ENCODE measurements at places on chromosomes 6 and 20. TPM values are rescaled to one million over a fixed set of nuclear protein-coding genes. Genes with fewer than 3 reads are reported as not detected.

The SLC17A9 gene
- total RNA-seq: 2.3 TPM

The LRRN4 gene
- total RNA-seq: not detected

DNA sequence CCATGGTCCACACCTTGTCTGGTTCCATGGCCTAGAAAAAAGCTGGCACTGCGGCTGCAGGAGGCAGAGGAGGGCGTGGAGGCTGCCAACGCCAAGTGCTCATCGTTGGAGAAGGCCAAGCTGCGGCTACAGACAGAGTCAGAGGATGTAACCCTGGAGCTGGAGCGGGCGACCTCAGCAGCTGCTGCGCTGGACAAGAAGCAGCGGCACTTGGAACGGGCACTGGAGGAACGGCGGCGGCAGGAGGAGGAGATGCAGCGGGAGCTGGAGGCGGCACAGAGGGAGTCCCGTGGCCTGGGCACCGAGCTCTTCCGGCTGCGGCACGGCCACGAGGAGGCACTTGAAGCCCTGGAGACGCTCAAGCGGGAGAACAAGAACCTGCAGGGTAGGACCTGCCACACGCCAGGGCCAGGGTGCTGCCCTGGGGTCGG is 43.4 kb downstream of the MYH7B start:
- no peak for DNase-seq

GRCh38 chr6:142457638-142458406 is 156.0 kb downstream of the ADGRG6 start:
- DNase-seq: no peak

The LY6G6F gene
- 0.82 TPM for total RNA-seq

GRCh38 chr6:121849477-121849876 is 414.0 kb downstream of the GJA1 start:
- peak; percentile 77 for DNase-seq

The DLGAP4 gene
- 20.6 TPM for total RNA-seq

The MC3R gene
- total RNA-seq: not detected

- DNase-seq: no peak
Observed at GRCh38 chr6:150001295-150002008, 23.9 kb downstream of the RAET1L start.

GRCh38 chr6:16885411-16886160 is 124.3 kb upstream of the ATXN1 start:
- no peak for DNase-seq

- no peak for DNase-seq
Observed at GRCh38 chr6:52307900-52308372, 23.4 kb upstream of the MCM3 start.

The NEURL2 gene
- total RNA-seq: 16.0 TPM

DNA sequence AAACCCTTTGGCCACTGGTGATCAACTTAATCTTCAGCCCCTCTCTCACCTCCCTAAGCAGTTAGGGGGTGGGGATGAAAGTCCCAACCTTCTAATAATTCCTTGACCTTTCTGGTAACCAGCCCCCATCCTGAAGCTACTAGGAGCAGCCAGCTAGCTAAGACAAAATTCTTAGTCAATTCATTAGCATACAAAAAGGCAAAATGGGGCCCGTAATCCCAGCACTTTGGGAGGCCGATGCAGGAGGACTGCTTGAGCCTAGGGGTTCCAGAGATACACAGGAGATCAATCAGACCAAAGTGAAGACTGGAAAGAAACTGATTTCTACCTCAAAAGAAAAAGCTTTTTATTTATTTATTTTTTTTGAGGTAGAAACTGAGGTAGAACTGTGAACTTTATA is 1.8 kb downstream of the ASCC3 start:
- DNase-seq: no peak

- peak; percentile 97 for DNase-seq
Observed at GRCh38 chr20:60011512-60012507, 53.6 kb downstream of the CDH26 start.

DNA sequence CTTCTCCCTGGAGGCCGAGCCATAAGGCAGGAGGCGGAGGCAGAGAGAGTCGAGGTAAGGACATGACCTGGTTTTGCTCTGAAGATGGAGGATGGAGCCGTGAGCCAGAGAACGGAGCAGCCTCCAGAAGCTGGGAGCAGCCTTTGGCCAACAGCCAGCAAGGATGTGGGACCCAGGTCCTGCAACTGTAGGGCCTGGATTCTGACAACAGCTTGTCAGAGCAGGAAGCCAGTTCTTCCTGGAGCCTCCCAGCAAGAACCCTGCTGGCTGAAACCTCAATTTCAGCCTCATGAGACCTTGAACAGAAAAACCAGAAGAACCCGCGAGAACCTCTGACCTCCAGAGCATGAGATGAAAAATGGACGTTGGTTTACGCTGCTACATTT is 13.4 kb upstream of the MRGBP start:
- DNase-seq: peak; percentile 75

DNA sequence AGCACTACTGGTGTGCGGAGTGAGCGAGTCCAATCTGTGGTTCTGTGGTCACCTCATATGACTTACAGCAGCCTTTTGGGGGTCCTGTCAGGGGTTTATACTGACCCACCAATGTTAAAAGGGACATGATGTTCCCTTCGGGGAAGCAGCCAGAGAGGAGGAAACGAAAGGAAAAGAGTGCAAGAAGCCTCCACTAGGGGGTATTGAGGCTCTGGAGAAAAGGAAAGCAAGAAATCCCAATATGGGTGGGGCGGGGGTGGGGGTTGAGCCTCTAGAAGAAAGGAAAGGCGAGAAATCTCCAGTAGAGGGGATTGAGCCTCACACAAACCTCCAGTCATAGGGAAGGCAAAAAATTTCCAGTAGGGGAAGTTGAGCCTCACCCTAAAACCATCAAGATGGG is 249.3 kb upstream of the ECI2 start:
- DNase-seq: no peak

- no peak for DNase-seq
Observed at GRCh38 chr20:45218124-45218523, 3.0 kb upstream of the SEMG2 start.

The MUC22 gene
- 0.21 TPM for total RNA-seq

- no peak for DNase-seq
Observed at GRCh38 chr6:108635505-108636226, 74.9 kb downstream of the FOXO3 start.

DNA sequence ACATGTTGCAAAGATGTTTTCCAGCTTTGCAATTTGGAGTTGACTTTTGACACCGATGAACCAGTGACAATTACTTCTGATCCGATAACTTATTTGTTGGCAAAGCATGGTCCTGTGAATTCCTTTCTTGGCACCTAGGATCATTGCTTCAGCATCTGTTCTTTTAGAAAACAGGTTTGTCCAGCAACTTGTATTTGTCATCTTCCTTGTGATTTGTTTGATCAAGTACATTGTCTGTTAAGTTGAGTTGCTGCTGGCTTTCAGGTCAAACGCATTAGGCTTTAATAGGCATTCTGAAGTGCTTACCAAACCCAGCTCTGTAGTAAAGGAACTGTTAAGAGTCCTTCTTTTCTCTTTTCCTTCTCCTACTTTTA is 192.4 kb upstream of the ZNF217 start:
- no peak for DNase-seq

- DNase-seq: peak; percentile 19
Observed at GRCh38 chr20:8798505-8798904, 270.4 kb upstream of the PLCB4 start.

- DNase-seq: no peak
Observed at GRCh38 chr6:125273965-125274364, 27.8 kb downstream of the HDDC2 start.

DNA sequence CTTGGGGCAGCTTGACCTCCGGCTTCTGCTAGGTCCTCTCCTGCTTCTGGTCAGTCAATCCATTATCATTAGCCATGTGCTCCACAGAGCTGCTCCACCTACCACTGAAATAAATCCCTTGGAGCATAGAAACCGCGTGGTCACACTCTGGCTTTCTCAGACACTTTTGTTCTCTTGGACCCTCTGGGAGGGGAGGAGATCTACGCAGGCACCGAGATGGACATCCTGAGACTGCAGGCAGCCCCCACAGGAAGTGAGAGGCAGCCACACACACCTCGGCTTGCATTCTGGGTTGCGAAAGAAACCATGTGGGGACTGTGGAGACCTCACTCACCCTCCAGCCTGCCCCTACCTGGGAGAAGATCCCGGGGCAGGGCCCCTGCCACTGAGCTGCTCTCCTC is 79.5 kb downstream of the FYN start:
- no peak for DNase-seq

DNA sequence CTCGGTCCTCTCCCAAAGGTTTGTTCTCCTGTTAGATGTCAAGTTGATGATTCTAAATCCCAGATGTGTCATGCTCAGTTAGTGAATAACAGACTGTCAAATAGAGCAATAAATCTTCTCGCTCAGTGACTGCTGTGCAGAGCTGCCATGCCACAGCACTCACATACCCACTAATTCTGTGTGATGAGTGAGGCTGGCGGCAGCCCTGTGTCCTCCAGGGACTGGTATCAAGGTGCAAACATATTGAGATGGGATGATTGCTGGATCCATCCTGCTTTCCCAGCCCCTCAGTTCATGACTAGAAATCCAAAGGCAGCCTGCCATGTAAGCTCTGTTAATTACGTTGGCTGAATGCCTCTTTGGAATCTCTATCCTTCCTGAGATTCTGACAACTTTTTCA is 103.9 kb downstream of the OLIG3 start:
- DNase-seq: no peak

DNA sequence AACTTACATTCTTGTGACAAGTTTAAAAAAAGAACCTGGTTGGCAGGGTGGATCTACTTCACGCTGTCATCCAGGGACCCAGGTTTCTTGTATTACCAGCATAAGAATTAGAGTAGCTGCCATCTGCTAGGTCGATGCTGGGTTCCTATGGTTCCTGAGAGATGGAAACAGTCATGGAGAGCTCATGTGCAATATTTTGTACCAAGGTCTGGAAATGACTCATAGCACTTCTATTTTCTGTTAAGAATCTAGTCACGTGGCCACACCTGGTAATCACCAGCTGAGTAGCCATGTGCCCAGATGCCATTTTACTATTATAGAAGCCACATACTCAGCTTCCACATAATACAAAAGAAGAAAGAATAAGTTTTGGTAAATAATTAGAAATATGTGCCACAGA is 171.3 kb downstream of the CD83 start:
- no peak for DNase-seq

The APMAP gene
- 47.4 TPM for total RNA-seq

GRCh38 chr20:49865559-49865958 is 49.8 kb downstream of the SPATA2 start:
- no peak for DNase-seq

DNA sequence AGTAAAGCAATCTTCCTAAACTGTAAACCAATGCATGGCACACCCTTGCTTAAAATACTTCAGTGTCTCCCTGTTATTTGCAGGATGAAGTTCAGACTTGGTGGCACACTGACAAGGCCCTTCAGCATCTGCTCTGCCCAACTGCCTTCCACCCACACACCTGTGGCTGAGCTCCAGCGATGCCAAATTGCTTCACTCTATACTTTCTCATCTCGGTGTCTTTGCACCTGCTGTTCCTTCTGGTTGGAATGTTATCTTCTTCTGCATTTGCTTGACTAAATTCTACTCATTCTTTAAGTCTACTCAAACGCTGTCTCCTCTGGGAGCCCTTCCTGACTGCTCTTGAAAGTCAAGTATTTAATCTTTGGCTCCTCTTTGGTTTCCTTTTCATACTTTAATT is 100.1 kb upstream of the SUPT3H start:
- no peak for DNase-seq

DNA sequence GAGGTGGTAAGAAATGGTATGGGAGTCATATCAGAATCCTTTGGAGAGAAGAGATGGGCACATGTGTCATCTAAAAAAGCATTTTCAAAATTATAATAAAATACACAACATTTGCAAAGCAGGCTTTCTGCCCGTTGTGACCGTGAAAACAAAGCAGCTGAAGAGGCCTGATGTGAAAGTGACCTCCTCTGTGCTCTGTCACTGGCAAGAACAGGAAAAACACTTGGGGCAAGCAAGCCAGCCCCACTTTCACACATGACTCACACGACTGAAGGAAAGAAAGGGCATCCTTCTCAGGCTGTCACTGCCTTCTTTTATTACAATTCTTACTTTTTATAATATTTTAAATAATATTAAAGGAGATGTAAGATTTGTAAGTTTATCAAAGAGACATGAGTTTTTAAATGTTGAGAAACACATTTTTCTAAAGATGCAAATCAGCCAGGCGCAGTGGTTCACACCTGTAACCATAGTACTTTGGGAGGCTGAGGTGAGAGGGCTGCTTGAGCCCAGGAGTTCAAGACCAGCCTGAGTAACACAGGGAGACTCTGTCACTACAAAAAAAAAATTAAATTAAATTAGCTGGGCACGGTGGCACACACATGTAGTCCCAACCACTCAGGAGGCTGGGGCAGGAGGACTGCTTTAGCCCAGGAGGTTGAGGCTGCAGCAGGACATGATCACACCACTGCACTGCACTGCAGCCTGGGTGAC is 143.7 kb downstream of the BTBD9 start:
- no peak for DNase-seq

The TFAP2D gene
- not detected for total RNA-seq

GRCh38 chr6:2187826-2188225 is 57.6 kb downstream of the GMDS start:
- no peak for DNase-seq

- DNase-seq: peak; percentile 39
Observed at GRCh38 chr6:35919827-35920751, 809 bp downstream of the SRPK1 start.

The AIF1 gene
- 10.9 TPM for total RNA-seq

- no peak for DNase-seq
Observed at GRCh38 chr6:82178759-82179112, 68.8 kb downstream of the IBTK start.

The UST gene
- 15.0 TPM for total RNA-seq

DNA sequence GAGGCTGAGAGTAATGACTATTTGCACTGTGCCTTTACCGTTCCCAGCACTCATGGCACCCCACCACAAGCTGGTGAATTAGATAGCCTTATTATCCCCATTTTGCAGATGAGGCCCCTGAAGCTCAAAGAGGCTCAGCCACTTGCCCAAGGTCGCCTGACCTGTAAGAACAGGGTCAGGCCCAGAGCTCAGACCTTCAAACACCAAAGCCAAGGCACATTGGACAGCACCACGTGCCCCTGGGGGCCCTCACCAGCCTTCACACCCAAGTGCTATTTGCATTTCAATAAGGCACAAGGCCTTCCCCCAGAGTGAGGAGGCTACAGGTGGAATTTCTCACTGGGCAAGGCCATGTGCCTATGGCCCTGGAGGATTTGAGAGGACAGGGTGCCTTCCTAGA is 14.2 kb upstream of the C6orf132 start:
- no peak for DNase-seq

GRCh38 chr6:29552512-29553051 is 7.0 kb downstream of the UBD start:
- peak; percentile 77 for DNase-seq

The PACSIN1 gene
- 0.10 TPM for total RNA-seq

The LTB gene
- total RNA-seq: 1.7 TPM
